Amniotic stem cell (primary cell): ENCODE measurements at places on chromosomes 2 and 18.
A peak's percentile ranks its signal among the peaks of the same experiment; 100 is the strongest.

DNA sequence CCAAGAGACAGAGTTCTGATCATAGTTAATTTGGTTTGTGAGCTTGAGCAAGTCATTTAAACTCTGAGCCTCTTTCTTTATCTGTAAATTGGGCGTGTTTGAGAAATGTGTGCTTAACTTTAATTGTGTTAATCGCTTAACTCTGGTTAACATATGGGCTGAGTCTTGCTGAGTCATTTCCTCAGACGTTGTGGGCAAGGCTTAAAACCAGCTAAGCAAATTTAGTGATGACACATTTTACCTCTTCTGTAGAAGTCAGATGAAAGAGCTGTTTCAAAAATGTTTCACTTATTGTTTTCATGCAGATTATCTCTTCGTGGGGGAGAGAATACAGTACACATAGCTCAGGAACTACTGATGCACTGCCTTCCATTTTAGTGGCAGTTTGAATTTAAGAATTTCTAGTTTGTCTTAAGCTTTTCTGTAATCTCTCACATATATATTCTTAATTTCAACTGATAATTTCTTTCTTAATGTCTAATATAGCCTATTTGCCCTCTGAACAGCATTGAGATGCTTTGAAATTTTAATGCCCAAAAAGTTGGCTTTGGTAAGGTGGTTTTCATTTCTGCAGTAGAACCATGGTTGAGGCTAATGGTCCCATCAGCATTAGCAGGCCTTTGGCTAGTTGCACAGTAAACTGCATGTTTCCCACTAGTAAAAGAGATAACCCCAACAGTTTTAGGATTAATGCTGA, 34.9 kb downstream of the RAB10 start:
- DNase-seq = peak; percentile 64

DNA sequence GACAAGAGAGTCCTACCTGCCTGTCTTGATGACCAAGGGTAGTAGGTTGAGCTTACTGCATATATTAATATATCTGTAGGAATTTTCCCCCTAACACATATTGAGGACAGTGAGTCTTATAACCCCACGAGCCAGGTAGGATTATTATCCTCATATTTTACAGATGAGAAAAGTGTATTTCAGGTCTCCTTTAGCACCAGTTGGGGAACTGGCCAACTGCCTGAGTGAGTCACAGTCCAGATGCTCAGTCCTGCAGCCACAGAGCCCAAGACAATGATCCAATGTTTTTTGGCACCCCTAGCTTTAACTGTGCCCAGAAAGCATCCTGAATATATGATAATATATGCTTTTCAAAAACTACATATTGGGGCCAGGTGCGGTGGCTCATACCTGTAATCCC, 30.8 kb upstream of the GLS start:
- DNase-seq = no peak

- DNase-seq = peak; percentile 30
Measured at GRCh38 chr2:135904341-135904989, 28.2 kb upstream of the MCM6 start.

DNA sequence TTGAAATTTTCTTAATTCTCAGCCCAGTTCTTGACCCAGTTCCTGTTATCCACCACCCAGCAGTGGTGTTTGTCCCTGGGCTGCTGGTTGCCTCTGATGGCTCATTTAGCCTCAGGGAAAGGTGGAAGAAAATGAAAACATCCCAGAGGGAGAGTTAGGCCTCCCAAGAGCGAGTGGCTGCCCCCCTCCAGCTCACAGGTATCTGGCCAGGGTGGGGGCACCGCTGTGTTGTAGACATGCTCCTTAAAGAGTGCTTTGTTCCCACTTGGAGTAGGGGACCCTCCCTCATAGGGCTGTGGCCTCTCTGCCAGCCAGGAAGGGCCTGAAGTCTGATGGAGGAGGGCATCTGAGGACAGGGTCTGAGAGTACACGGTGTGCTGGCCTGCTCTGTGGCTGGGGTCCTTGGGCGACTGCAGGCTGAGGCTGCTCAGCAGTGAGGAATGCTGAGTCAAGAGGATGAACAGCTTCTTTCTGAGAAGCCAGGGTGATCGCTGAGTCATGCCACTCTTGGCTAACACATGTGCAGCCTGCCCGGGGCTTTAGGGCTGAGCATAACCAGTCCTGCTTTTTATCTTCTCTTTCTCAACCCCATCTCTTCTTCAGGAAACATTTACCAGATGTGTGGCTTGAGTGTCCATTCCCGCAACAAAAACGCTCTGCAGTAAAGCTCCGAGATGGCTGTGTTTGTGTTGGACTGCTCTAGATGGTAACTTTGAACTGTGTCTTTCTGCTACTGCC, 72.3 kb downstream of the IL1R2 start:
- DNase-seq = peak; percentile 91

DNA sequence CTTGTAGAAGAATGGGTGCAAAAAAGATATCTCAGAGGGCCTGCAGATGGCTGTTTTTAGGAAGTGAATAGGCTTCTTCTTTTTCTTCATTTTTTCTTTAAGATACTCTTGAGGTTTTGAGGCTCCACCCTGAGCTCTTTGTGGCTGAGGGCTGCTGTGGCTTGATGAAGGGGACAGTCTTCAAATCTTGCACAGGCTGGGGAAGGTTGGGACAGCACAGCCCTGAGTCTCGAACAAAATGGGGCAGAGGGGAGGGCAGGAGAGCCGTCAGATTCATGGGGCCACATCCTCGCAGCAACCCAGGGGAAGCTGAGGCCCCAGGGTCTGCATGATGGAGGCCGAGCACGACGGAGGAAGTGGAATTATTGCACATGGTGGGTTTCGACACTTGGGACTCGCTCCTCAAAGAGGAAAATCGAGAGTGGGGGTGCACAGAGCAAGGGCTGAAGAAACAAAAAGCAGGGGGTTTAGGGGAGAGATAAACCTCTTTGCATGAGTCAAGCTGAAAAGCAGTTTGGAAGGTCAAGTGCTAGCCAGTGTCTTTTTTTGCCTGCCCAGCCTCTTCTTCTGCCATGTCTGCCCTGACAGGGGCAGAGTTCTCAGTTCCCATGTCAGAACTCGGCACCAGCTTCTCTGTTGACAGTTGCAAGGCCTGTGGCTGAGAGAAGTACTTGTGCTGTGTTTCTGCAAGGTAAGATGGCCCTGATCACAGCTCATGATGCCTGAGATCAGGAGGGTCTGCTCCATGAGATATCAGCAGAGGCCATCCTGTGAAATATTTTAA, 19.5 kb downstream of the INPP4A start:
- DNase-seq = no peak

DNA sequence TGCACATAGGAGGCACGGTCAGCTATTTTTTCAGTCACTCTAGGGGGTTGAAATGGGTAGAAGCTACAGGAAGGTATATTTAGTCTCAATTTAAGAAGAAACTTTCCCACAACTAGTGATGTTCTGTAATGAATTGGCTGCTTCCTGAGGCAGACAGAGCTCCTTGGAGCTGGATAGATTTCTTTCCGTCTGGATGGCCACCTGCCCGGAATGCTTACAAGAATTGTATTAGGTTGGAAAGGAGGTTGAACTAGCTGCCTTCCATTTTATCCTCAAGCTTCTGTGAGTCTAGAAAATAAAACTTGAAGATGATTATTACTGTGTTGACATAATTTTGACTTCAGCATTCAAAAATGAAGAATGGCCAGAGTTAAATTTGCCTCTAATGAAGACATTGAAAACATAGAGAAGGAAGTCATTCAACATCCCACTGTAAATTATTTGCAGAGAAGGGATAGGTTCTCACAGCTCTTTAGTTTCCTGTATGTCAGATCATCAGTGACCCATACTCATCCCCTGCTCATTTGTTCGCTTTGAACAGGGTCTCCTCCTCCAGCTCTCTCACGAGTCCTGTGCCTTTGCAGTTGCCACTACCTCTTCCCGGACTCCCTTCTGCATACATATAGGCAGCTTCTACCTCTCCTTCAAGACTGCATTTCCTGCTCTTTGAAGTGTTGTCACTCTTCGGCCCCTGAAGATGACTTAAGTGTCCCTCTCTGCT, 88.8 kb downstream of the CRIM1 start:
- no peak for DNase-seq

DNA sequence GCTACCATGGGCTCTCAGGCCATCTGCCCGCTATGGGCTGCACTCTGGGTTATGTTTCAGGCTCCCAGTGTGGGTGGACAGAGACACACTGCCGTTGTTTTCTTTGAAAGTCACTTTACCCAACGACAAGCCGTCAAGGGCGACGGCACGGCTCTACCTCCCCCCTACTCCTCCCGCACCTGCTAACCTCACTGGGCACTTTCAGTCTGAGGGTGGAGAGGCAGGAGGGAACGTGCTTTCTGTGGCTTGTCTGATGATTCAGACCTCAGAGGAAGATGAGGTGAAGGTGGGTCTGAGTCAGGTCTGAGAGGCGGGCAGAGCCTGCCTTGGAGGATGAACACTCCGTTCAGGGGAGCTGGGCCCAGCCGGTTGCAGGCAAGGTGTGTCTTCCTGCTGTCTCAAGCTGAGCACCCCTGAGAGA, 147.6 kb upstream of the HDAC4 start:
- DNase-seq = no peak

DNA sequence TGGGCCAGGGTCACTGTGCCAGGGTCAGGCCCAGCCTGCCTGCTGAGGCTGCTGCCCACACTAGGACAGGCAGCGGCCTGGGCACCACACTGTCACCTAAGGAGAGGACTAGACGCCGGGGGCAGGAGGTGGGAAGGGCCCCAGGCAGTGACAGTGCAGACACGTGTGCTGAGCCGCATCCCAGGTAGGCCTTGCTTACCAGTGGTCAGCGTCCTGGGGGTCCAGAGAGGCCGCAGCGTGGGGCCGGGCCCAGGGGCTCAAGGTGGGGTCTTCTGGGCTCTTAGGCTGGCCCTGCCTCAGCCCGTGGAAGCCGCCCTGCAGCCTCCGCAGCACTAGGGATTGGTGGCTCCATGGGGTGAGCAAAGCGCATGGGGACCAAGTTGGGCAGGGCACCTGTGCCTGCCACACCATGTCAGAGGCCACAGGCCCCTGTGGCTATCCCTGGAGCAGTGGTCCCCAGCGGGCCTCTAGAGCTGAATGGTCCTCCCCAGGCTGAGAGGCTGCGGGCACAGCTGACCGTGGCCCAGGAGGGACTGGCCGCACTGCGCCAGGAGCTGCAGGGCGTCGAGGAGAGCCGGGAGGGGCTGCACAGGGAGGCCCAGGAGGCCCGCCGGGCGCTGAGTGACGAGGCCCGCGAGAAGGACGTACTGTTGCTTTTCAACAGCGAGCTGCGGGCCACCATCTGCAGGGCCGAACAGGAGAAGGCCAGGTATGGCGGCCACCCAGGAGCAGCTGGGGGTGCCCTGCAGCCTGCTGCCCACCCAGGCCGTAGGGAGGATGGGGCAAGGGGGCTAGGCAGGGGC, 35.2 kb upstream of the SNED1 start:
- DNase-seq = no peak

- no peak for DNase-seq
Measured at GRCh38 chr2:11498543-11499034, 32.6 kb upstream of the E2F6 start.

GRCh38 chr2:119484834-119485233, 39.4 kb downstream of the SCTR start:
- no peak for DNase-seq

- DNase-seq = peak; percentile 52
Measured at GRCh38 chr2:65064728-65065552, 8.7 kb downstream of the CEP68 start.

DNA sequence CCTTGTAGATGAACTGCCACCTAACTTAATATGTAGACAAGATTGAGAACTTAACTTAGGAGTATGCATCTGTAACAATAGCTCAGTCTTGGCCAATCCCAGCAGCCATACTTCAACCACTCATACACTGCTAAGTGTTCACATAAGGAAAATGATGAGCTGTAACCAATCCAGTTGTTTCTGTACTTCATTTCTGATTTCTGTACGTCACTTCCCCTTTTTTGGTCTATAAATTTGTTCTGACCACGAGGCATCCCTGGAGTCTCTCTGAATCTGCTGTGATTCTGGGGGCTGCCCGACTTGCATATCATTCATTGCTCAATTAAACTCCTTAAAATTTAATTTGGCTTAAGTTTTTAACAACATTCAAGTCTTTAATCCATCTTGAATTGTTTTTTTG, 6.4 kb downstream of the SH3YL1 start:
- DNase-seq = no peak

- DNase-seq = no peak
Measured at GRCh38 chr2:69668598-69668997, 25.1 kb upstream of the AAK1 start.

GRCh38 chr2:160417745-160418397, 75.7 kb downstream of the RBMS1 start:
- DNase-seq = peak; percentile 41

- DNase-seq = no peak
Measured at GRCh38 chr2:78521938-78522337, 503.6 kb upstream of the REG3G start.
